Activated T-cell treated with anti-CD3 and anti-CD28 coated beads, Interleukin-2, amount 50 U/mL, for 72 hours (primary cell): ENCODE measurements at places on chromosomes 3 and 15. TPM values are rescaled to one million over a fixed set of nuclear protein-coding genes. Genes with fewer than 3 reads are reported as not detected.

Gene SYNPR
- total RNA-seq = not detected

Gene SNRPA1
- total RNA-seq = 141 TPM

Gene KLHL25
- 6.2 TPM for total RNA-seq

Gene AADACL2
- not detected for total RNA-seq

Gene GSK3B
- 37.5 TPM for total RNA-seq

Gene ZNF592
- total RNA-seq = 33.5 TPM

Gene ACSBG1
- total RNA-seq = not detected

Gene ALDH1A3
- 0.14 TPM for total RNA-seq

Gene TICRR
- total RNA-seq = 23.4 TPM

Gene WDR48
- total RNA-seq = 61.0 TPM

Gene ACOX2
- total RNA-seq = not detected

Gene ACP3
- total RNA-seq = not detected

Gene TMCO5A
- not detected for total RNA-seq

Gene SLCO2A1
- not detected for total RNA-seq

Gene COL8A1
- 0.10 TPM for total RNA-seq

Gene GCHFR
- 40.9 TPM for total RNA-seq

Gene SLC49A4
- 3.5 TPM for total RNA-seq

Gene GOLGA6L4
- 2.6 TPM for total RNA-seq

Gene EPB42
- total RNA-seq = not detected

Gene IL17RD
- 0.07 TPM for total RNA-seq

Gene SLC15A2
- total RNA-seq = 3.0 TPM

Gene IL17RE
- total RNA-seq = 5.5 TPM

Gene ADGRG7
- not detected for total RNA-seq

Gene EIF5A2
- total RNA-seq = 6.0 TPM

Gene LRRC15
- total RNA-seq = not detected

Gene MCF2L2
- total RNA-seq = 11.5 TPM

Gene NLGN1
- total RNA-seq = not detected

Gene WNT7A
- total RNA-seq = 0.58 TPM

Gene ST6GAL1
- 98.1 TPM for total RNA-seq

Gene ADAMTS7
- total RNA-seq = 1.5 TPM

Gene PLIN1
- 1.3 TPM for total RNA-seq

Gene UROC1
- not detected for total RNA-seq

Gene QARS1
- total RNA-seq = 340 TPM

Gene HYKK
- 2.8 TPM for total RNA-seq

Gene LXN
- total RNA-seq = 5.7 TPM

Gene OR5K2
- total RNA-seq = not detected

Gene SNAP23
- total RNA-seq = 72.0 TPM

Gene MRPL46
- total RNA-seq = 36.7 TPM

Gene DUSP7
- 12.8 TPM for total RNA-seq

Gene MAP1A
- total RNA-seq = 0.82 TPM

Gene CD200R1
- 2.2 TPM for total RNA-seq

Gene PROS1
- total RNA-seq = 0.46 TPM

Gene VGLL3
- total RNA-seq = not detected

Gene SLC38A3
- total RNA-seq = not detected
